Activated CD4-positive, CD25-positive, alpha-beta regulatory T cell treated with anti-CD3 and anti-CD28 coated beads, Interleukin-2, amount 50 U/mL, for 24 hours (primary cell): ENCODE measurements at places on chromosomes 2 and 18.

- ATAC-seq, result no peak
Measured at GRCh38 chr2:36951027-36951518, 15.3 kb downstream of the STRN start.

GRCh38 chr18:74081966-74082741, 65.5 kb downstream of the FBXO15 start:
- peak; percentile 92 for ATAC-seq

GRCh38 chr2:224126003-224126402, 86.9 kb upstream of the SERPINE2 start:
- no peak for ATAC-seq

DNA sequence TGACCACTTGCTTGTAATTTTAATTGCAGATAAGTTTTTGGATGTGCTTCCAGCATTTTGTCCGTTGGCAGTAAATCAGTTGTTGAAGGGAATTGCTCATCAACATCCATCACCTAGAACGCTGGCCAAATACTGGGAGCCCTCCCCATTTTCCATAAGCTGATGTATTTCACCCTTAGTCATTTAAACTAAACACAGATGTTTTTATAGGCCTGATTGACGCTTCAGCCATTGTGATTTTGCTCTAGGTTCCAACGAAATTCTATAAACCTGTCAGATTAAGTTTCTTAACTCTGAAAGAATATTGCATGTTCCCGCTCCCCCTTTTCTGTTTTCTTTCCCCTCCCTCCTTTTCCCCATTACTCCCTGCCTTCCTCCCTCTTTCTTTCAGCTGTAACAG, 1.0 kb upstream of the RPRM start:
- ATAC-seq, result no peak

GRCh38 chr2:60675301-60675700, 80.8 kb upstream of the PAPOLG start:
- no peak for ATAC-seq

DNA sequence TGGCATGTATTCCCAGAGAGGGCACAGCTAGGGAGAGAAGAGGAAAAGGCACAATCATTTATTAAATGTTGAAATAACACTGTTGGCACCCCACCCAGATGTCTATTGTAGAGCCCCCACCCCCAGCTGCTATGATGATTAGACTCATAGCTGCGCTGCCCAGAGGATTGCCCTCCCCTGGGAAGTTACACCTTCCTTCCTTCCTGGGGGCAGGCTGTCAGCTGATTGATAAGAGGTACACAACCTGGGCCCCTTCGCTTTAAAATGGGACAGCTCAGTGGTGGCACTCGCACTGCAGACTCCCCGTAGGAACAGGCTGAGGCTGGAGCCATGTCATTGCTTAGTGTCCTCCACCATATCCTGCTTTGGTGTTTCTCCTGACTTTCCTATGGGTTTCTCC, 18.1 kb downstream of the TEX51 start:
- no peak for ATAC-seq

DNA sequence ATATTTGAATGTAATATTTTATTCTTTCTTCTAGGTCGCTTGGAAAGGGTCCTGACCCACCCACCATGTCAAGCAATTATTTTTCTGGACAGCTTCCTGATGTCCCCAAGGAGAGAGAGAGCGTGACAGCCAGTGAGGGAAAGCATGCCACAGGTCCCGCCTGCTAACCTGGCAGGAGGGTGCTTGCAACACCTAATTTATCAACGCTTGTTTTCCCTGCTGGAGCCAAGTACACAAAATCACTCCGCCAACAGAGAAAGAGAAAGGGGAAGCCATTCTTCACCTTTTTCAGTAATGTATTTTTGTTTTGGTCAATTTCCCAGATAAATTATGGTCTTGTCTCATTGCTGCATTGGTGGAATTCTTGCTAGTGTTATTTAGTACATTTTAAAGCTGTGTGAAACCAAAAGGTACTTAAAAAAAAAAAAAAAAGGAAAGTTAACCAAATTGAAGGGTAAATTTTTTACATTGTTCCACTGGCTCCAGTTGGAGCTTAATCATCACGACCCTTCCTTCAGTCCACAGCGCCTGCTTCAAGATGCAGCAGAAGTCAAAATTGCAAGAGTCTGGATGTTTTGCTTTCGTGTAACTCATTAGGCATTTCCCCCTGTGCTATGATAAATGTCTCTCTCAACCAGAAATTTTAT, 88.5 kb upstream of the COPS8 start:
- ATAC-seq, result no peak

- ATAC-seq, result no peak
Measured at GRCh38 chr2:85401844-85402243, 8.3 kb downstream of the CAPG start.

DNA sequence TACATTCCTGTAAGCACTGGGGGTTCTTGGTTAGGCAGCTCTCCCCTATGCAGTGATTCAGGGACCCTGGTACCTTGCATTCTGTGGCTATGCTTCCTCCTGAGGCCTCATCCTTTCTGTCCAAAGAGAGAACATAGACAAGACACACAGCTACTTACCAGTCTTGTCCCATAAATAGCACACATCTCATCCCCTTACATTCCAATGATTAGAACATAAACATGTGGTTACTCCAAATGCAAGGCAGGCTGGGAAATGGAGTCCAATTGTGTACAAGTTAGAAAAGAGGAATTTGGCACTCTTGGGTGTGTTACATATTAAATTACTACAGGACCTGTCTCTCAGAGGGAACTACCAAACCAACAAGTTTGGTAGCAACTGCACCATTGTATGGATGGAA, 171.3 kb downstream of the ARHGAP15 start:
- ATAC-seq, result no peak

- ATAC-seq, result no peak
Measured at GRCh38 chr2:83596592-83597282, 862.3 kb downstream of the SUCLG1 start.

- no peak for ATAC-seq
Measured at GRCh38 chr18:34509879-34510586, 200.1 kb upstream of the DTNA start.

GRCh38 chr2:19762142-19762541, 139.6 kb downstream of the TTC32 start:
- no peak for ATAC-seq
